ENCODE measurements at places on chromosomes 13 and 19. TPM values are rescaled to one million over a fixed set of nuclear protein-coding genes. Genes with fewer than 3 reads are reported as not detected.

Gene ISYNA1
- 42.1 TPM for total RNA-seq

Gene ADAT3
- total RNA-seq = 3.3 TPM

Gene TUBB4A
- 0.68 TPM for total RNA-seq

Gene ZNF844
- total RNA-seq = 7.8 TPM

Gene NPAS1
- total RNA-seq = 1.0 TPM

GRCh38 chr13:110330491-110331011, 23.5 kb downstream of the COL4A2 start:
- H3K4me1 ChIP-seq = peaks cover 8% of the 10 kb centered on the region
- DNase-seq = peak; percentile 19
- H3K27me3 ChIP-seq = no peaks in the 10 kb centered on the region

GRCh38 chr19:17097593-17098126, 22.1 kb downstream of the MYO9B start:
- H3K36me3 ChIP-seq = peaks cover 7% of the 10 kb centered on the region
- H3K4me1 ChIP-seq = no peaks in the 10 kb centered on the region
- no peak overlapping the region for H3K4me3 ChIP-seq
- H3K27ac ChIP-seq = peak overlapping the region; percentile 72

DNA sequence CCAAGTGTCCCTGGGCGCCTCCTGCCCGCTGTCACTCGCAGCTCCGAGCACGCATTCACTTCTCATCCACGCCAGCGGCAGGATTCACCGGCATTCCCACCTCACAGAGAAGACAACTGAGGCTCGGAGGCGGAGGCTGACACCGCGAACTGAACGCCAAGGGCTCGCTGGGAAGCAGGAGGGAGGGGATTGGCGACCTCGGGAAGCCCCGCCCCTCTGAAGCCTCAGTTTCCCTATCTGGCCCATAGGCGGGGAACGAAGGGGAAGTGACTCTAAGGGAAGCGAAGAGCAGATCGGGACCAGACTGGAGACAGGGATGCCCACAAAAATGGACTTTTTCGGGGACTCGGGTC, 256 bp downstream of the MICOS13 start:
- DNase-seq = no peak
- peak overlapping the region; percentile 64 for H3K4me3 ChIP-seq
- peak overlapping the region; percentile 60 for H3K27ac ChIP-seq
- H3K36me3 ChIP-seq = no peaks in the 10 kb centered on the region
- H3K4me1 ChIP-seq = no peaks in the 10 kb centered on the region
- H3K27me3 ChIP-seq = no peaks in the 10 kb centered on the region

- DNase-seq = no peak
- no peak overlapping the region for H3K4me3 ChIP-seq
- no peak overlapping the region for H3K27ac ChIP-seq
- no peaks in the 10 kb centered on the region for H3K27me3 ChIP-seq
- no peaks in the 10 kb centered on the region for H3K4me1 ChIP-seq
These were observed 49.0 kb downstream of the RGCC start for GRCh38 chr13:41506312-41506711.

DNA sequence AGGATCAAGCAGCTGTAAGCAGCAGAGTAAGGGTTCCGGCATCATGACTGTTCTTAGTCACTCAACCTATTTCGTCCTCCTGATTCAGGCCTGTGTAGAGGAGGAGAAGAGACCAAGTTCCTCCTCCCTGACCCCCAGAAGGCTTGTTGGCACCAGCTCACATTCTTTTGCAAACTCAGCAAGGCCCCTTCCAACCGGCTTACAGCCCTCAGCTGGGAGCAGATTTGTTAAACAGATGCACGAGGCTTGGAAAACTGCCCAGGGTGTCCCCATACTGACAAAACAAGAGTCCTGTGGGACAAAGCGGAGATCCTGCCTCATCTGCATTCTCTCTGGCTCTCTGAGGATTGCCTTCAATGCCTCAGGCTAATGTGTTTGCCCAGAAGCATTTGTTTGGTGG, 113.2 kb upstream of the SOX21 start:
- no peaks in the 10 kb centered on the region for H3K27me3 ChIP-seq
- no peaks in the 10 kb centered on the region for H3K4me1 ChIP-seq
- no peak overlapping the region for H3K27ac ChIP-seq
- H3K4me3 ChIP-seq = no peak overlapping the region
- H3K36me3 ChIP-seq = no peaks in the 10 kb centered on the region

DNA sequence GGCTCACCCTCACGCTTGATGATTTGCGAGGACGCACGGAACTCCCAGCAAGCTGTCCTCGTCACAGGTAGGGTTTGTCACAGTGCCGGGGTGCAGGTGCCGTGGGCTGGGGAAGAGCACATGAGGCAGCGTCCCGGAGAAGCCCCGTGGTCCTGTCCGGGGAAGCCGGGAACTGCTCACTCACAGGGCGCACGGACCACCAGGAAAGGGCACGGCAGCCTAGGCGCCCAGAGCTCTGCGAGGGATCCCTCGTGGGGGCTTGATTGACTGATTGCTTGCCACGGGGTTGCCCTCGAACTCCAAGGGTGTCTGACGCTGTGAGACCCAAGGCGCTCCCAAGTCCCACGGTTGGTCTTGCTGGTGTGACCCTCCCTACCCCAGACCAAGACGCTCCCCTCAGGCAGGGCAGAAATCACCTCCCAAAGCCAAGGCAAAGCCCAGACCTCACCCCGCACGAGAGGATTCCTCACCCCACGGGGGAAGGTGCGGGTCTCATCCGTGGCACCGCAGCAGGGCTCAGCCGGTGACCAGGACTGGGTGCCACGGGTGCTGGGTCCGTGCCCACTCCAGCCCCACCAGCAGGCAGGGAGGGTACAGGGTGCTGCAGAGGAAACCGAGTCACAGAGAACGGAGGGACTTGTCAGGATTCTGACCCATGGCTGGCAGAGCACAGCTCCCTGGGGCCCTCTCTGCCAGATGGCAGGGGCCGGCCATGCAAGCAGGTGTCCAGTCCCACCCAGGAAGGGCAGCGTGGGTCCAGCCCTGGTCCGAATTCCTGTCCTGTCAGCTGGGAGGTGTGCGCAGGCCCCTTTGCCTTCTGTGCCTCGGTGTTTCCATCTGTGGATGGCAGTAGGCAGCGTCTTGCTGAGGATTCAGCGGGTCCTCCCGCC, 7.7 kb downstream of the C2CD4C start:
- no peaks in the 10 kb centered on the region for H3K36me3 ChIP-seq
- no peaks in the 10 kb centered on the region for H3K4me1 ChIP-seq
- no peak overlapping the region for H3K27ac ChIP-seq
- no peaks in the 10 kb centered on the region for H3K27me3 ChIP-seq
- peak; percentile 32 for DNase-seq

DNA sequence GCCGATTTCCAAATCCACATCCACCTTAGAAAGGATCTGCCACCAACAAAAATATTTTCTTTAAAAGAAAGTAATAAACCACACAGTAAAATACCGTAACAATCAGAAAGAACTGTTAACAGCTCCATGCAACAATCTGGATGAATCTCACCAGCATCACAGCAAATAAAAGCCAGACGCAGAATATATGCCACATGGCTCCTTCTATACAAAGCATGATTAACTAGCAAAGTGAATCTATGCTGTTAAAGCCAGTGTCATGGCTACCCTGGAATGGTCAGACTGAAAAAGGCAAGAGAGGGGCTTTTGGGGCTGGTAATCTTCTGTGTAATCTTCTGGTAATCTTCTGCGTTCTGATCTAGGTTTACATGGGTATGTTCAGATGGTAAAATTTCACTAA, 81.3 kb downstream of the SACS start:
- peaks cover 9% of the 10 kb centered on the region for H3K36me3 ChIP-seq
- no peaks in the 10 kb centered on the region for H3K27me3 ChIP-seq
- no peak for DNase-seq
- H3K4me1 ChIP-seq = peaks cover 13% of the 10 kb centered on the region
- no peak overlapping the region for H3K4me3 ChIP-seq
- no peak overlapping the region for H3K27ac ChIP-seq

GRCh38 chr13:44739539-44739938, 163.4 kb upstream of the TSC22D1 start:
- H3K27me3 ChIP-seq = no peaks in the 10 kb centered on the region
- no peak for DNase-seq
- no peaks in the 10 kb centered on the region for H3K4me1 ChIP-seq
- H3K27ac ChIP-seq = no peak overlapping the region

- H3K4me1 ChIP-seq = no peaks in the 10 kb centered on the region
- H3K27ac ChIP-seq = no peak overlapping the region
- no peak overlapping the region for H3K4me3 ChIP-seq
These were observed 389.0 kb downstream of the OLFM4 start for GRCh38 chr13:53417601-53418000.

GRCh38 chr19:2328401-2329148, at the start of the genes LSM7 and SPPL2B:
TSS of gene LSM7 (minus strand) at chr19:2328586. CDS start at chr19:2328566, 20 bp downstream.
TSS of gene SPPL2B (plus strand) at chr19:2328684. CDS start at chr19:2328710, 26 bp downstream.
- H3K27me3 ChIP-seq = no peaks in the 10 kb centered on the region
- H3K4me1 ChIP-seq = no peaks in the 10 kb centered on the region
- no peak within 1 kb of the TSS for H3K27ac ChIP-seq
- no peaks in the 10 kb centered on the region for H3K36me3 ChIP-seq

DNA sequence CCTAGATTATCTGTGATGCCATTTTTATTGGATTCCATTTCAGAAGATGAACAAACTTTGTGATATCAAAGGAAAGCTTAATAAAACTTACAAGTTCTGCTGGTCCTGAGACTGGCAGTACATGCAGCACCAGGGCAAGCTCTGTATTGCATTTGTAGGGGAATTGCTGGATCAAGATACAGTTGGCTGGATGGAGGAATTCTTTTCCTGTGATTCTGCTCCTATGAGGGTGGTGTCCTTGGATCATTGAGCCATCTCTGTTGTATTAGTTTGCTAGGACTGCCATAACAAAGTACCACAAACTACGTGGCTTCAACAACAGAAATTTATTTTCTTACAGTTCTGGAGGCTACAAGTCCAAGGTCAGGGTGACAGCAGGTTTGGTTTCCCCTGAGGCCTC, 33.9 kb upstream of the CSNK1A1L start:
- DNase-seq = no peak
- no peaks in the 10 kb centered on the region for H3K36me3 ChIP-seq
- no peak overlapping the region for H3K27ac ChIP-seq
- H3K4me1 ChIP-seq = no peaks in the 10 kb centered on the region
- H3K27me3 ChIP-seq = no peaks in the 10 kb centered on the region

GRCh38 chr19:56014765-56015164, 28.2 kb downstream of the NLRP5 start:
- no peak for DNase-seq
- no peak overlapping the region for H3K27ac ChIP-seq
- no peaks in the 10 kb centered on the region for H3K27me3 ChIP-seq
- H3K36me3 ChIP-seq = no peaks in the 10 kb centered on the region
- no peaks in the 10 kb centered on the region for H3K4me1 ChIP-seq
- no peak overlapping the region for H3K4me3 ChIP-seq

- H3K36me3 ChIP-seq = no peaks in the 10 kb centered on the region
- no peak for DNase-seq
These were observed 284.4 kb downstream of the LMO7 start for GRCh38 chr13:75920536-75920935.

GRCh38 chr13:79807554-79807953, 326.6 kb downstream of the NDFIP2 start:
- H3K27ac ChIP-seq = no peak overlapping the region
- no peak overlapping the region for H3K4me3 ChIP-seq
- DNase-seq = peak; percentile 51
- H3K36me3 ChIP-seq = no peaks in the 10 kb centered on the region
- H3K4me1 ChIP-seq = no peaks in the 10 kb centered on the region

DNA sequence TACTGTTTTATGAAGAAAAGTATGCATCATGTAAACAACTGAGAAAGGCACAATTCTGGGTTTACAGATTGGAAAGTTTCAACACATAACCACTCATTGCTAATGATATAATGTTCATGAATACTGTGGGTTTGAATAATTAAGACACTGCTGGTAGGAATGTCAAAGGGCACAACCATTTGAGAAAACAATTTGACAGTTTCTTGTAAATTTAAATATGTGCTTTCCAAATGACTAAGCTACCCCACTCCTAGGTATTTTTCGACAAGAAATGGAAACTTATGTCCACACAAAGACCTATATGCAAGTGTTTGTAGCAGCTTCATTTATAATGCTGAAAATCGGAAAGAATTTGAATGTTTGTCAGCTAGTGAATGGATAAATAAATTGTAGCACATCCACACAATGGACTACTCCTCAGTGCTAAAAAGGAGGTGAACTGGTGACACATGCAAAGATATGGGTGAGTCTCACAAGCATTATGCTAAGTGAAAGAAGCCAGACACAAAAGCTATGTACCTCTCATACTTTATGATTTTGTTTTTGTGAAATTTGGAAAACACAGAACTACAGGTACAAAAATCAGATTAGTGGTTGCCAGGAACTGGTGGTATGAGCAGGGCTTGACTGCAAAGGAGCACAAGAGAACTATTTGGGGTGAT, 44.8 kb upstream of the FLT1 start:
- no peaks in the 10 kb centered on the region for H3K4me1 ChIP-seq
- no peak overlapping the region for H3K27ac ChIP-seq
- no peak for DNase-seq
- H3K27me3 ChIP-seq = no peaks in the 10 kb centered on the region

- H3K27me3 ChIP-seq = no peaks in the 10 kb centered on the region
- H3K27ac ChIP-seq = no peak overlapping the region
- no peak for DNase-seq
- H3K4me3 ChIP-seq = no peak overlapping the region
These were observed 40.8 kb downstream of the TEX29 start for GRCh38 chr13:111361046-111361872.

DNA sequence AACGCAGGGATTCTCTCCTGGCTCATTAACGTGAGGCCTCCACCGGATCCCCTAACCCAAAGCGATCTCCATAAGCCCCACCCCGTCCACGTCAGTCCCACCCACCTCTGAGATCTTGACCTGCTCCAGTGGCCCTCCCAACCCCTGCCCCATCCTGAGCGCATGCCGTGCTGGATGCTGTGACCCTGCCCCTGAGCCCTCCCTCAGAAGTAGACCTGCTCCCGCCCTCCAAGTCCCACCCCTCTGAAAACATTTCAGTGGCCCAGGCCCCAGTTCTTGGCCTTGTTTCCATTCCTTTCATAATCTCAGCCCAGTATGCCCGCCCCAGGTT, 19.9 kb downstream of the LMTK3 start:
- no peaks in the 10 kb centered on the region for H3K36me3 ChIP-seq
- H3K4me1 ChIP-seq = no peaks in the 10 kb centered on the region
- no peak overlapping the region for H3K27ac ChIP-seq
- no peak for DNase-seq
- H3K27me3 ChIP-seq = no peaks in the 10 kb centered on the region
- no peak overlapping the region for H3K4me3 ChIP-seq

GRCh38 chr13:109790942-109791605, 4.7 kb upstream of the IRS2 start:
- no peaks in the 10 kb centered on the region for H3K27me3 ChIP-seq
- peaks cover 3% of the 10 kb centered on the region for H3K4me1 ChIP-seq
- no peak overlapping the region for H3K4me3 ChIP-seq

DNA sequence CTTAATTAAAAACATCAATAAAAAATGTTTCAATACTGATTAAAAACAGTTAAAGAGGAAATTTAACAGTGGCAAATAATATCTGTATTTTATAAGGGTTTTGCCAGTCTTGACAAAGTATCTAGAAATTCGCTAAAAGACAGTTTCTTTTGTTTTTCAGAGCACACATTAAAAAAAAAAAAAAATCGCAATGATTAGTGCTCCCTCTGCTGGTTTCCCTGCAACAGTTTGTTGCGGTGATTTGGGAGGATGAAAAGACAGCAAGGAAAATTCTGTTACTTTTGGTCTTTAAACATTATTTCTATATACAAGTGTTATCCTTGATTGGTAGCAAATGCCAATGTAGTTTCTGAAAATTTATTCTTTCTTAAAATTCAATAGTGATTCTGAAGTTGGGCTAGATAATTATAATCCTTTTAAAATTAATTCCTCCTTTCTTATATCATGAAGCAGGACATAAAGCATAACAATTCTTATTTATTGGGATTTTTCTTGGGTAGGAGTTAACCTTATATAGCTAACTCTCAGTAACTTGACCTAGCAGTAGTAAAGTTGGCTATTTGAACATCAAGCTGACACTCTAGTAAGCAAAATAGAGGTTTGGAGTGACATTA, 23.1 kb upstream of the SPRY2 start:
- H3K4me3 ChIP-seq = no peak overlapping the region
- no peak overlapping the region for H3K27ac ChIP-seq
- no peaks in the 10 kb centered on the region for H3K27me3 ChIP-seq
- DNase-seq = no peak
- H3K4me1 ChIP-seq = no peaks in the 10 kb centered on the region

Data from aorta (tissue), 5 donors.